ENCODE measurements at places on chromosomes 7 and 10.
A peak's percentile ranks its signal among the peaks of the same experiment; 100 is the strongest.

DNA sequence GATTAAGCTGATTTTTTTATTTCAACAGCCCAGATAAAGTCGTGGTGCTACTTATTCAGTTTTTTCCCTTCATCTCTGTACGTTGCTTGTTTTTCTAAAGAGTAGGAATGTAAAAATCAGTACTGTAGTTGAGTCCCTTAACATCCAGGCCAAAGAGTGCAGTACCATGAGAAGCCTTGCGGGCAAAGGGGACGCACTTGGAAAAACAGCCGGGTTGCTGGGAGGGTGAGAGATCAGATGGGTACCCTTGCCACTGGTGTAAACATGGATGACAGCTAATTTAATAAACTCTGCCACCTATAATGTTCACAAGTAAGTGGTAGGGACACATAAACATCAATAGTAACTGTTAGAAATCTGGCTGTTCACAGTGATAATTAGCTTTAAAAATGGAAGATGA, 175.9 kb downstream of the POU6F2 start:
- no peak for DNase-seq

- DNase-seq = no peak
Measured at GRCh38 chr7:78071491-78072200, 273.1 kb downstream of the PHTF2 start.

GRCh38 chr7:117165656-117166055, 157.2 kb downstream of the WNT2 start:
- no peak for DNase-seq

- DNase-seq = peak; percentile 18
Measured at GRCh38 chr7:87058744-87059524, 520 bp downstream of the ELAPOR2 start.

DNA sequence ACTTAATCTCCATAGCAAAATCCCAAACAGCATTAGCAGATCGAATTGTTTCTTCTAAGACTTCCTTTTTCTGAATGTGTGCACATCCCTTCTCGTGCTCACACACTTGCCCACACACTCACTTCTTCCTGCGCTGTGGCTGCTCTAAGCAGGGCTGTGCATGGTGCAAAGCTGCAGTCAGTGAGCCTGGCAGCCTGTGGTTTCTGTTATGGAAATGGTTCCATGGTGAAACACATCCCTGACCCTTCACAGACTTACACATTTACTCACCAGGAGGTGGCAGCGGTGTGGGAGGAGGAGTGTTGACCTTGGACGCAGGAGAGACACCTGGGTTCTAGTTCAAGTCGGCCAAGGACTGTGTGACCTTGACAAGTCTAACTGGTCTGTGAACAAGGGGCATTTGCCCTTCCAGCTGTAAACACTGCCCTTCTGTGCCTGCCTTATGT, 24.9 kb downstream of the MTURN start:
- peak; percentile 37 for DNase-seq

DNA sequence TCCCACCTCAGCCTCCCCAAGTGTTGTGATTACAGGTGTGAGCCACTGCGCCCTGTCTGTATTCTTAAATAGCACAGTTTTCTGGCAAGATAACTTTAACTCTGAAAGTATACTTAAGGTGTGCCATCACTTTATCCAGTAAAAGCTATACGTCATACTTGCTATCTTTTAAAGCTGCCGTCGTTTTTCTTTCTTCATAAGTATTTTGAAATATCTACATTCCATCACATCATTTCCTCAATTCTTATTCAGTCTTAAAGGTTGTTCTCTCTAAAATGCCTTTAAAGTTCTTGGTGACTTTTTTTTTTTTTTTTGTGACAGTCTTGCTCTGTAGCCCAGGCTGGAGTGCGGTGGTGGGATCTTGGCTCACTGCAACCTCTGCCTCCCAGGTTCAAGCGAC, 34.7 kb downstream of the PTPN12 start:
- DNase-seq = no peak

GRCh38 chr7:98679741-98680140, 62.7 kb downstream of the NPTX2 start:
- no peak for DNase-seq

DNA sequence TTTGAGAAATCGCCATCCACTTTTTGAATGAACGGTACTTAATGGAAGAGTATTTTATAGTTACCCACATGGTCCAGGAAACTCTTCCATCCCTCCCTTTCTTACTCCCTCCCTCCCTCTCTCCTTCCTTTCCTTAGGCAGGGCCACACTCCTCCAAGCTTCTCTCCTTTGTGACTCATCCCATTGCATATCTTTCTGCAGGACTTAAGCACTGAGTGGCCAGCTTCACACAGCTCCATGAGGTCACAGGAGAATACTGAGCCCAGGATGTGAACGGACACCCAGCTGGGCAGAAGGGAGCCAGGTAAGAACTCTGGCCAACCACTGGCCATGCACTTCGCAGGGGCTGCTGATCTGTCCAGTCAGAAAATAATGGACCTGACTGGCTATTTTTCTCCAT, 189.7 kb upstream of the ADCY1 start:
- no peak for DNase-seq

GRCh38 chr7:98903246-98903645, 24.9 kb downstream of the TRRAP start:
- DNase-seq = no peak

DNA sequence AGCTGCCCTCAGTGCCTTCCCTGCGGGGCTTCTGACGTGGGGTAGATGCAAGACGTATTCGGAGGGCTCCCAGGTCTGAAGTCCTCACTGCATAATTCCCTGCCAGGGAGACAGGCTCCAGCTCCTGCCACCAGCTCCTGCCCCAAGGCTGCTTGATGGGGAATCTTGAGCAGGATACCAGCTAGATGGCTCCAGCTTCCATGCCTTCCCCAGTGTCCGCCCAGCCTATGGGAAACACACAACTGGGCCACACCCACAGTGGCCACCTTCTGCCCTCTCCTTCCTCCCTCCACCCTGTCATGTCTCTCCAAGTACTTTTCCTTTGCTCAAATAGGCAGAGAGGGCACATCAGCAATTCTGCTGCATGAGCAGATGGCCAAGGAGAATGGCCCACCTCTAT, 95.8 kb downstream of the PARP12 start:
- DNase-seq = no peak

DNA sequence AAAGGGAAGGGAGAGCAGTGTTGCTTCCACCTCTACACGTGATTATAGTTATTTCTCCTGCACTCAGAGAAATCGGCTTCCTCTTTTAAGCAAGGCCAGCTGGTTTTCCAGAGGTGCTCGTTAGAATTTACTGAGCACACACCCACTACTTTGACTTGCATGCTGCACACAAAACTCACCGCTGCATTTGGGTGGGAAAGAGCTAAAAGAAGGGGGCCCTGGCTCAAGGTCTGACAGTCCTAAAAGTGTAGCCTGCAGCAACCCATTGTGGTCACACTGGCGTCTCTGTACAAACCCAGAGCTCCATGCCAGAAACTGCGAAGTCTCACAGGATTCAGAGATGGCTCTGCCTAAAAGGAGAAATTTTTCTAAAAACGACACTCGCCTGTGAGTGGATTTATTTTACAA, 133.7 kb downstream of the SLC25A13 start:
- DNase-seq = peak; percentile 55

- DNase-seq = no peak
Measured at GRCh38 chr7:26363465-26363864, 71.8 kb downstream of the SNX10 start.

GRCh38 chr7:69269806-69270205, 328.5 kb upstream of the AUTS2 start:
- no peak for DNase-seq

DNA sequence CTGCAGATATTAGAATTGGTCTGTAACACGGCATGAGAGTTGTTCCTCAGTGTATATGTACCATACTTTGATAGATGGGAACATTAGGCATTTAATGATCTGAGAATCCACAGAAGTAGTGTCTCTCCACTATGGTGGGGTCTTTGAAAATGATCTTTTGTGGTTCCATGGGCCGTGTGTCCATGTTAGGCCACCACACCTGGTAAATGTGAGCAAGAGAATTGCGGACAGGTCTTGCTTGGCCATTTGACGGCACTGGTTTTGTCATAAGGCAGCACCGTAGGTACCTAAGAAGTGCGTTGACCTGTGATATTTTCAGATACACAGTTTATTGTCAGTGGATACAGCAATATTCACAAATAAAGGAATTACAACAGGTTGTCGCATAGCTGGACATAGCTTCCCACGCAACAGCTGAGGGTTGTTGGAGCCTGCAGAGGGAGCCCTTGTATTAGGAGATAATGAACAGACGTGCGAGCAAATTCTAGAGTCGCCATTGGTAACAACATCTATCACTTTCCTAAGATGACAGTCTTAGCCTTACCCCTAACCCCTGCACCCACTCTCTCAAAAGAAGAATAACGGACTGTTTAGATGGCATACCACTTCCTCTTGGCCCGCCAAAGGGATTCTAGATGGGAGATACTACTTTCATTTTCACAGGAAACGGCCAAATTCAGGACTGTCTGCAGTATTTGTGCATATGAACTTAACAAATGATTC, 111.4 kb downstream of the COL28A1 start:
- DNase-seq = peak; percentile 80

DNA sequence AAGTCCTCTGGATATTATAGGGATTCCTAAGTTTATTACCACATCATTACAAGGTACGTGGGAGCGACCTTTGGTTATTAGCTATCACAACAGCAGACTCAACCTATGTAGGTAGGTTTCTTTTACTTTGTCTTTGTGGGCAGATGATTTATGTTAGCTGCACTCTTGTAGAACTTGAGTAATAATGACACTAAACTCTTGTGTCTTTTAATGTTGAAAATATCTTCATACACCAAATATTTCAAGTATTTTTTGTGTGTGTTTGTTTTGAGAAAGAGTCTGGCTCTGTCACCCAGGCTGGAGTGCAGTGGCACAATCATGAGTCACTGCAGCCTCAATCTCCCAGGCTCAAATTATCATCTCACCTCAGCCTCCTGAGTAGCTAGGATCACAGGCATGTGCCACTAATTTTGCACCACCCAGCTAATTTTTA, 19.2 kb upstream of the SUPV3L1 start:
- DNase-seq = peak; percentile 34

DNA sequence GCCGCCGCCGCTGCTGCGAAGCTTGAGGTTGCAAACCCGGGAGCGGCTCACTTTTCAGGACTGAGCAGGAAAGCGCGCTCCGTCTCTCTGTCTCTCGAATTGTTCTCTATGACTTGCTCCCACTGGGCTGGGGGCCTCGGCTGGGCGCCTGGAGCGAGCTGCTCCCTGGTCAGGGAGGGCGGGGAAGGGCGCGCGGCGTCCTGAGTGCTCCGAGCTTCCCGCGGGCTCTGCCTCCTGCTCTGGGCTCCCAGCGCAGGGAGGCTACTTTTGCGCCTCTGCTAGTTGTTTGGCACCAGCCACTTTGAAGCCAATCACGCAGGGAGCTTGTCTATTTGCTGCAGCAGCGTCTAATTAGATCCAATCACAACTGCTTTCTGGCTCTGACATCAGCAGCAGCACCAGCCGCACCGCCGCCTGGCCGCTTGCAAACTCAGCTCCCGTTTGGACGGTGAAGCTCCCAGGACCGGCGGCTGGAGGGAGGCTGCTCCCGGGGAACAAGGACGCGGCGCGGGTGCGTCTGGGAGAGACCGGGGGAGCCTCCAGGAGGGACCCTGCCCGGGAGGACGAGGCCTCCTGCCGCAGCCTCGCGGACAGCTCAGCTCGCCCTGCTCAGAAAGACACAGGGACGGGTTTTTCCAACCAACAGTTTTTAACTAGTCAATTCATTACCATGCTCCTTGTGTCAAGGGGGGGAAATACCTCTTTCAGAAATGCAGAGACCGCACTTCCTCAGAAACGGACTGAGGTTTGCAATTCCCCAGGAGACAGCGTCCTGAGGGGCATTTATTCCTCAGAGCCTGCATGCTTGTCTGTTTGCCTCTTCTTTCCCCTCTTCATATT, at the start of gene ADARB2:
ADARB2 (minus strand) TSS at position 304 of the 840 bp plus-strand sequence.
- DNase-seq = no peak

DNA sequence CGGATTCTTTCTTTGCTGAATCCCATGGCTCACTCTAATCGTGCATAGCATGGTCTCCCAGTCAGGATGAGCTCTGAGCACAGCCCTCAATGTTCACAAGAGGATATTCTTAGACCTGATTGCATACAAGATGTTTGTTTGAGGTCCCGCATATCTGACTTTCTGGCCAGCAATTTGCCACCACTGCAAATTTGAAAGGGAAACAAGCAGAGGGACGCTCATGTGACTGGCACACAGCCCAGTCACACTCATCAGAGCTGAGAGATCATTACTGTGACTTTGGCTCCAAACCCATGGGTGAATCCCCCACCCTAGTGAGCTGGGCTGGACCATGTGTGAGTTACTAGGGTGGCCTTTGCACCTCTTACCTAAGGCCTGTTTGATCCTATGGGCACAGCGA, 9.9 kb downstream of the TAS2R41 start:
- peak; percentile 31 for DNase-seq

- DNase-seq = no peak
Measured at GRCh38 chr7:24050991-24051560, 232.9 kb upstream of the NPY start.

DNA sequence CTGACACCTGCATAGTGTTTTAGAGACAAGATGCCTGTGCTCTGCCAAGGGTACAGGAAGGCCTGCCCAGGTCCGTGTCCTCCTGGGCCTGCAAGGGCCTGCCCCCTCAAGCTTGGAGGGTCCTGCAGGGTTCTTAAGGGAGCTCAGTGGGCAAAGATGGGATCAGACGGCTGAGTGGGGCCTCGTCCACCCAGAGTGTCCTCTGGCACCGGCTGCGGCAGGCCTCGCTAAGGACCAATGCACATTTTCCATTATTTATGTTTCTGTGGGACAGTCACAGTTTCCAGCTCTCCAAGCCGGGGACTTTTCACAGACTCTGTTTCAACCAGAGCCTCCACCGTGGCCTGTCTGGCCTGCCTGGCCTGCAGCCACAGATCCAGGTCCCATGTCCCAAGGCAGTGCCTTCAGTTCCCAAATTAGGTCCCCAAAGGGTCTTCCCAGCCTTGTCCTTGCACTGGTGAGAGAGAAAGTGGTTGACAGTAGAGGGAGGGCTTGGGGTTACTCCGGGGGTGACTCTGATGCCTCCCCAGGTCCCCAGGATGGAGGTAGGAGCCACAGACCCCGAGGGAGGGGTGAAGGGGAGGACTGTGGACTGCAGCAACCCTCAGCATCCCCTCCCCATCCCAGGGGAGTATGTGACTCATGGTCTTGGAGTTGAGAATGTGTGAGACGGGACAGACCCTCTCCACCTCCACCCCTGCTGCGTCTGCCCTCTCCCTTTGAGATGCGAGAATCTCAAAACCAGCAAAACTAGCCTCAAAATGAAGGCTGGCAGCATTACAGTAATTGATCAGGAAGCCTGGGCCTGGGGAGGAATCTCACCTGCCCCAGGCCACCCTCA, 14.8 kb downstream of the MYL10 start:
- no peak for DNase-seq

DNA sequence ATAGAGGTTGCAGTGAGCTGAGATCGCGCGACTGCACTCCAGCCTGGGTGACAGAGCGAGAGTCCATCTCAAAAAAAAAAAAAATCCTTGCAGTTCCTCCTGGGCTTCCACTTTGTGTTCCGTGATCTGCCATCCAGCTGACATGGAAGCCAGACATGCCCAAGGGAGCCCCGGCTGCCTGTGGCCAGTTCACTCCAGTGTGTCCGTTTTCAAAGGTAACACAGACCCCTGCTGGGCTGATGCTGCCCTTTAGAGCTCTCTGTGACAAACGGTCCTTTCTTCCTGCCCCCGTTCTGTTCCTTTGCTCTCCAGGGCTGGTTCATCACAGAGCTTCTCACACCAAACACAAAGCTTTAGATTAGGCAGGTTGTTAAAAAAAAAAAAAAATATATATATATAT, 130.8 kb downstream of the CUL2 start:
- DNase-seq = no peak
